ENCODE measurements at places on chromosomes 3 and 15. TPM values are rescaled to one million over a fixed set of nuclear protein-coding genes. Genes with fewer than 3 reads are reported as not detected.

Gene ZBTB38
- total RNA-seq: 94.1 TPM

Gene RABL3
- 24.4 TPM for total RNA-seq

Gene ARRDC4
- total RNA-seq: 1.7 TPM

Gene PLD1
- total RNA-seq: 15.9 TPM

Gene ZPLD1
- not detected for total RNA-seq

Gene P3H2
- 30.3 TPM for total RNA-seq

Gene COL6A5
- under 0.01 TPM for total RNA-seq

Gene CNTN3
- not detected for total RNA-seq

Gene CHRNB4
- total RNA-seq: not detected

Gene EPHB1
- not detected for total RNA-seq

Gene FAIM
- 21.9 TPM for total RNA-seq

Gene OCA2
- not detected for total RNA-seq

DNA sequence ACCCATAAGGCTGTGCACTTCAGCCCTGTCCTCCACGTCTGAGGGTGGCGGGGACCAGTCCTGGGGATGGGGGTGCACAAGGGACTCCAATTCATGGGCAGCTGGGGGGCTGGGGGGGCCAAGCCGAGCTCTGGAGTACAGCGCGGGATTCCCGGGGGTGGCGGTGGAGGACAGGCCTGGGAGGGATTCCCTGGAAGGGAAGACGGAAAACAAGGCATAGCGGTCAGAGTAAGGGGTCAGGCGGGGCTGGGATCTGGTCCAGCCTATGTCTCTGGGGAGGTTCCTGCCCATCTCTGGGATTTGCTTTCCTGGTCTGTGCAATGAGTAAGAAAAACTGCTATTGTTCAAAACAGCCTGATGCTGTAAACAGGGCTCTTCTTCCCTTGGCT lies 8.1 kb upstream of the IGDCC3 start:
- DNase-seq: no peak

GRCh38 chr15:41486286-41486685 lies 7.4 kb upstream of the ITPKA start:
- no peak for DNase-seq

- DNase-seq: no peak
Observed at GRCh38 chr3:71515636-71516365, 67.7 kb downstream of the FOXP1 start.

DNA sequence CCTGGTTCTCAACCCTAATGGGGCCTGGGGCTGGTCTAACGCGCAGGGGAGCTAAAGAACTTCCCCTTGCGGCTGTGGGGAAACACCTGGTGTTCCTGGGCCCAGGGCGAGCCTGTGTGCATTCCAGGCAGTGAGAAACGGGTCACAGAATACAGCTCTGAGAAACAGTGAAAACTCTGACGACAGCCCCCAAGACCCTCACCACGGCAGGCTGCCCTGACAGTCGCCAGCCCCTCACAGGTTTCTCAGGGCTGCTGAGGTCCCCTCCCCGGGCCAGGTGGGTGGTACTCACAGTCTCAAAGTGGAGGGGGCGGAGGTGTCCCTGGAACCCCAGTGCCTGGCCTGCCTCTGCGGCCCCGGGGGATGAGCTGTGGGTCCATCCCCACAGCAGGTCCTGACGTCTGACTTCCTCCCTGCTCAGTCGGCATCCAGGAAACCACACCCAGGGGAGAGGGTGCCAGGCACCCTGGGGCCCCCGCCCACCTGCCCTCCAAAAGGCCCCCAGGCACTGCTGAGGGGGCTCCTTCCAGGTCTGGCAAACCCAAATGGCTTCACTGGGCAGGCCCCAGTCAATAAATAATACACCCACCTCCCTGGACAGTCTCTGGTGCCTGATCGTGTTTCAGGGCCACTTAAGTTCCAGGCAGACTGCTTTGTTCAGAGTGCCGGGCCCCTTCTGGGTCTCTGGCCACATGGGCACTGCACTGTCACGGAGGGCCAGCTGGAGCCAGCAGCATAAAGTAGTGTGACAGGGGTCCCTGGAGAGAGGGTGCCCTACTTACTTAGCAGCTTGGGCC lies 57.7 kb downstream of the IQSEC1 start:
- peak; percentile 56 for DNase-seq

DNA sequence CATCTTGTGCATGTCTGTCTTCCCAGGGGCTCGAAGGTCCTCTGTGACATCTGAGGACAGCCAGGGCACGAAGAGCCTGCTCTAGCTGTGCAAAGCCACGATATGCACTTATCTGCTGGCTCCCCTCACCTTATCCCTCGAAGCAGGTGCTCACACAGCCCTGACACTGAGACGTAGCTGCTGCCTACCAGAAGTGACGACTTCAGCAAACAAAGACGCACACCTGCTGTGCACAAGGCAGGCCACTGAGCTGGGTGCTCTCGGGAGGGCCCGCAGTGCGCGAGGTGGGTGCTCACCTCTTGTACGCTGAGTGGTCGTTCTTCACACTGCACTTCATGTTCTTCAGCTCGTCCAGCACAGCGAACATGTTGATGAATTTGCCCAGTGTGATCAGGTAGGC lies 37.3 kb downstream of the CYFIP1 start:
- DNase-seq: no peak

DNA sequence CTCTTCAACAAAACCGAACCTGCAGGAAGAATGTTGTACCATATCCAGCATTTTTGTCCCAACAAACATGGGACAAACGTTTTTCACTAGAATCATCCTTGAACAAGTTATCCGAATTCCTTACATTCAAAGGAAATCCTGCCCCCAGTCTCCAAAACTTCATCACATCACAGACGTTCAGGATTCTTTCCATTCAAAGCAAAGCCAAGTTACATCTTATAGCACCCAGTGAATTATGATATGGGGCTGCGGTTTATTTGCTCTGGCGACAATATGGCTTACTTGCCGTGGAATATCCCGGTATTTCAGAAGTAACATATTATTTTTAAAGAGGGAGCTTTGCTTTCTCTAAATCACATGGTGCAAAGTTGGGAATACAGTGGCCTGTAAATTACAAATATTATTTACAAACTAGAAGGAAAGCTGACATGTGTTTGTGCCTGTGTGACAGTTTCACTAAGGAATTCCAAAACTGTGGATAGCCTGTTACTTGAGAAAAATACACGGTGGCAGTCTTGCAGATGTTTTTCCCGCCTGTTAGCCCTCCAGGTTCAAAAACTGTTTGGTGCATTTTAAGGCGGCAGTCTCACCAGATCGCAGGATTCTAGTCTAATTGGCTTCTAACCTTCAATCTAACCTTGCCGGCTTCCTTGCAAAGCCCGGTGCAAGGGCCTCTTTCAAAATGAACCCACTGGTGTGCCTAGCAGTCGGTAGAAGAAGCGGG lies 736 bp upstream of the MBNL1 start:
- peak; percentile 49 for DNase-seq

DNA sequence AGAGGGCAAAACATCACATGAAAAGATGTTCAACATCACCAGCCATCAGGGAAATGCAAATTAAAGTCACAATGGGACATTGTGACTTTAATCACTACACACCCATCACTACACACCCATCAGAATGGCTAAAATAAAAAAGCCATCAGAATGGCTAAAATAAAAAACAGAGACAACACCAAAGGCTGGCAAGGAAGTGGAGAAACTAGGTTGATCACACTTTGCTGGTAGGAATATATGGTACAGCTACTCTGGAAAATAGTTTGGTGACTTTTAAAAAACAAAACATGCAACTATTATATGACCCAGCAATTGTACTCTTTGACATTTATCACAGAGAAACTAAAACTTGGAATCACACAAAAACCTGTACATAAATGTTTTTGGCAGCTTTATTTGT lies 15.1 kb upstream of the ABHD5 start:
- DNase-seq: no peak

- peak; percentile 35 for DNase-seq
Observed at GRCh38 chr15:38299216-38299615, 46.6 kb downstream of the SPRED1 start.

- no peak for DNase-seq
Observed at GRCh38 chr15:50190166-50190570, 8.2 kb downstream of the SLC27A2 start.

GRCh38 chr3:151599103-151599672 lies 134.5 kb upstream of the AADACL2 start:
- DNase-seq: no peak

GRCh38 chr15:48315041-48315440 lies 16.2 kb upstream of the DUT start:
- DNase-seq: no peak

GRCh38 chr15:60803059-60803458 lies 324.1 kb upstream of the ICE2 start:
- DNase-seq: no peak

- no peak for DNase-seq
Observed at GRCh38 chr3:112769286-112769978, 77.2 kb downstream of the CD200R1L start.

- DNase-seq: no peak
Observed at GRCh38 chr15:92968926-92969651, 69.0 kb downstream of the CHD2 start.

DNA sequence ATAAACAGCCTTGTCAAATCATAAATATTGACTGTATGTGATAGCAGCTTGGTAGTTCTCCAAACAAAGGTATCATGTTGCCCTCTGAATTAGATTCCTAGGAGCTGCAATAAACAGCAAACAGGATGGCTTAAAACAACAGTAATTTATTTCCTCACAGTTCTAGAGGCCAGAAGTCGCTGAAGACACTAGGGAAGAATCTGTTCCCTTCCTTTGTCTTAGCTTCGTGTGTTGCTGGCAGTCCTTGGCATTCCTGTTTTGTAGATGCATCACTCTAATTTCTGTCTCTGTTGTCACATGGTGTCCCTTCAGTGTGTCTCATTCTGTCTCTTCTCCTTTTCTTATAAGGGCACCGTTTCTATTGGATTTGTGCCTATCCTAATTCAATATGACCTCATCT lies 679.3 kb downstream of the OTOL1 start:
- no peak for DNase-seq

DNA sequence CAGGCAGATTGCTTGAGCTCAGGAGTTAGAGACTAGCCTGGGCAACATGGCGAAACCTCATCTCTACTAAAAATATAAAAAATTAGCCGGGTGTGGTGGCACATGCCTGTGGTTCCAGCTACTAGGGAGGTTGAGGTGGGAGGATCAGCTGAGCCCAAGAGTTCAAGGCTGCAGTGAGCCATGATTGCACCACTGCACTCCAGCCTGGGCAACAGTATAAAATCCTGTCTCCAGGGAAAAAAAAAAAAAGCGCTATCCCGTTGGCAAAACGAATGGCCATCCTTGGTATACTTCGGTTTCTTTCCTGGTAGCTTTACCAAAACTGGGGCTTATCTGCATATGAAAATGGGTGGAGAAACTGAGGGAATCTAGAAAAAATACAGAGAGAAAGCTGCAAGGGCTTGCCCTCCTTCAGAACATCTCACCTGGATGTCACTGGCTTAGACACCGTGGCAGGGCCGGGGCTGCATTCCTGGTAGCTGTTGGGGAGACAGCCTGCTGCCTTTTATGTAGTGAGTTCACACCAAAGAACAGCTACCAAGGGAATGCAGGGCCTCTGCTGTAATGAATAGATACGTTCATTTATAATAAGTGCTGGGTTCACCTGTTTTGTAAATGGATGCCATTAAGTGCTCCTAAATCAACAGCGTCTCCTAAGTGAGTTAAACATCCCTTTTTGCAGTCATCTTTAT lies 96.0 kb downstream of the IQSEC1 start:
- DNase-seq: no peak

- no peak for DNase-seq
Observed at GRCh38 chr15:93109336-93110102, 20.5 kb upstream of the RGMA start.

All from A172 (cell line).